ENCODE measurements at places on chromosomes 1 and 21.

DNA sequence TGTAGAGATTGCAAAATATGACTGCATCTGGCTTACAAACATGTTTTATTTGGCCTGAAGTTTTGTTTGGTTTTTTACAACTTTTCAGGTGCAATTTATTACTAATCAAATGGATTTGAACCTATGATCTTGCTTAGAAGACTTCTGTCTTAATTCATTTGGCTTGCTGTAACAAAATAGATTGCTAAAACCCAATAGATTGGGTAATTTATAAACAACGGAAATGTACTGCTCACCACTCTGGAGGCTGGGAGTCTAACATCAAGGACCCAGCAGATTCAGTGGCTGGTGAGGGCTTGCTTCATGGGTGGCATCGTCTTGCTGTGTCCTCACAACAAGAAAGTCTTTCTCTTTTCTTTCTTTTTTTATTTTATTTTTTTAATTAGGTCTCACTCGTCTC is 72.9 kb downstream of the LBR start:
- no peak for DNase-seq

GRCh38 chr1:93653656-93654055 is 28.0 kb downstream of the BCAR3 start:
- no peak for DNase-seq

- no peak for DNase-seq
These were observed 6.5 kb upstream of the CSTB start for GRCh38 chr21:43782431-43783097.

DNA sequence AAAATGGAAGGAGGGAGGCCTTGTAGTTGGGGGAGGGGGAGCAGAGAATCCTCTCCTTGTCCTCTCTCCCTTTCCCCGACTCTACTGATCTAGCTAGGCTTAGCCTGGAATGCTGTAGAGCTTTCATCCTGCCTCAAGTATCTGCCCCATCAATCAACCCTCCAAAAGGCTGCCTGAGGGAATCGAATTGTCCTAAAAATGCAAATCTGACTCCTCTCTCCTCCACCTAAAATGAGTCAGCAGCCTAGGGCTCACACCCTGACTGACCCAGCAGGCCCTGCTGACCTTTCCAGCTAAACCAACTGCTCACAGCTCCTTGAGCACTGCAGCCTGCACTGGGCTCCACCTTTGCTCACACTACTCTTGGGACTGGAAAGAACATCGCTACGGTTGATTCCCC is 2.8 kb downstream of the HPDL start:
- DNase-seq = no peak

DNA sequence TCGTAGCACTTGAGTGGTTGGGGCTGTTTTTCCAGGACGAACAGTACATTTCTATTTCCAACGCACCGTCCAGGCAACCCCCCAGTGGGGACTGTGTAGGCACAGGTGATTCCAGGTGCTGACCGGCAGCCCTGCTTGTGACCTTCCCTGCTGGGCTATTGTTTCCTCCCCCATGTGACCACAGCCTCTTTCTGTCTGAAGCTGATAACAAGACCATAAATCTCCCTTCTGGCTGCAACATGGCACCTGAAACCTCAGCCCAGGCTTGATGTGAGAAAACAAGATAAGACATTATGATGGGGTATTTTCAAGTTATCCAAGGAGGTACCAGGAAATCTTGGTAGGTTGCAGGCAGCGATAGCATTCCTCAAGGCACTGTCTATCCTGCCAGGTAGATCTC is 48.2 kb downstream of the HLX start:
- DNase-seq = no peak

DNA sequence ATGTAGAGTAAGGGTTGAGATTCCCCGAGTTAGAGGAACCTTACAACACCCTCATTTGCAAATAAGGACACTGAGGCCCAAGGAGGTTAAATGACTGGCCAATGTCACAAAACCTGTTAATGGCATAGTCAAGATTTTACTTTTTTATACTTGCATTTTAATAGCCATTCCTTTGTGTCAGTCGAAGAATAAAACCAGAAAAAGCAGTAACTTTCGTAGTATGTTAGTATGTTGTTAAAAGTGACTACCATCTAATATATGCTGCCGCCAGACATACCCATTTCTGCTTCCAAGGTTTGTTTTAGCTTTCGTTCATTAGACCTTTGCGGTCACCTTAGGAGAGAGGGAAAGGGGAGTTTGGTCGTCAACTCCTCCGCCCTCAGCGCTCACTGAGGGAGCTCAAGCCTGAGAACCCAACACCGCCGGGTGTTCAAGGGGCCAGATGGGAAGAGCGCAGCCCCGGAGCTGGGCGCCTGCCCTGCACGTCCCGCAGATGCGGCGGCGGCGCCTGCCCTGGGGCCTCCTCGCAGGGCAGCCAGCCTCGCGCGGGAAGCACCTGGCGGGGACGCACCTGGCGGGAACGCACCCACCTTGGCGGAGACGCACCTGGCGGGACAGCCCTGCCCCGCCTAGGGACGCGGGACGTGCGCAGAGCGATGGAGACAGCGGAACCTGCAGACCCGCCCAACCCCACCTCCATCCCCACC is 466 bp downstream of the VPS26C start:
- DNase-seq = no peak

- no peak for DNase-seq
These were observed 42.1 kb upstream of the ZNF496 start for GRCh38 chr1:247373721-247374141.

DNA sequence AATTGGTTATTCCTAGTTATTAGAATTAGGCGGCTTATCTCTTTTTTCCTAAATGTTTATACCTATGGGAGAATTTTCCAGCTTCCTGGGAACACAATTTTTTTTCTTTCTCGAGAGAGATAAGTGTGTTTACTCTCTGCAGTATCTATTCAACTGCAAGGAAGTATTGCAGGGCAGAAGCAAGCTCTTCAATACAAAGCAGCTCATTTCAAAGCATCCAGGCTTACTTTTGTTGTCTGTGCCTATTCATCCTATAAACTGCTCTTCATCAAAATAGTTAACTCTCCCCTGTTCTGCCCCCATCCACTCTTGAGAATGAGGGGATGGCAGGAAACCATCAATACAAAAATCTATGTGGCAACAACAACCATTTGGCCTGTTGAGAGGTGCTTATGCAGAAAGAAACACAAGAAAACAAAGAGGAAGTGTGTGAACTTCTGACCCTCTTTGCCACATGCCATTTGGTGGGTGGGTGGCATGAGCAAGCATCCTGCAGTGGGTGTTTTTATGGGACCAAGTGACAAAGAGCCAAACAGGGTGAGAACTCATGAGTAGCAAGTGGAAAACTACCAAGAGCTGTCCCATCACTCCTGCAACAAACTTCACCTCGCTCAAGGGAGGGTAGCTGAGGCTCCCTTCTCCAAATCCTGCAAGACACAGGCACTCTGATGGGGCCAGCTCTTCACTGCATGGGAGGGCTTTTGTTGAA is 50.6 kb upstream of the MRPS6 start:
- DNase-seq = no peak

DNA sequence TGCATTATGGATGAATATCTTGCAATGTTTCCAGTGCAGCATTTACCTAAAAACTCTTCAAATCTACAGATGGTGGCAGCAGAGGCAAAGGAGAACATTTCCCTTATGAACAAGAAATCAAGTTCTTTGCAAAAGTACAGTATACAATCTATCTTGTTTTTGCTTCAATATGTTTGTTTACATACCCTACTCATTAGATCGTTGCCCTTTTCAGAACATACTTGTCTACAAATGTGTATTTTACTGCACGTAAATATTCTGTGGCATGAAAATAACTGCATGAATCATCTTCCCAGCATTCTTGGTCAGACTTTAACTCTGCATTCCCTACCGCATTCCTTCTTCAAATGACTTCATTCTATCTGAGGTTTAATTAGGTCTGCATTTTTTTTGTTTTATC is 212.7 kb downstream of the ZP4 start:
- no peak for DNase-seq

- DNase-seq = no peak
These were observed 925 bp downstream of the PDE9A start for GRCh38 chr21:42654179-42654912.

DNA sequence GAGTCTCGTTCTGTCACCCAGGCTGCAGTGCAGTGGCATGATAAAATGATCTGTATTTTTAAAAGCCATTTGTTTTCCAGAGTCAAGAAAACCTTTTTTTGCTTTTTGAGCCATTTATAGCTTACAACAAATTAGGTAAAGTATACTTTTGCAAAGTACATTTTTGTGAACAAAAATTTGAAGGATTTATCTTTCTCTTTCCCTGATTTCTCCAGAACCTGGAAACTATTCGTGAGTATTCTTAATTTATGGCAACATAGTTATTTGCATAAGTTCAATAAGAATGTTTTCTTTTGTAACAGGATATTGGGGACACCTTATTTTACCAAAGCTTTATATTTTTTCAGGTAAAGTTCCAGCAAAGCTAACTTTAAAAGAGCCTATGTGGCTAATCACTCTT is 37.4 kb upstream of the SLC35F3 start:
- DNase-seq = no peak

GRCh38 chr1:89254658-89255287 is 17.9 kb downstream of the GBP5 start:
- peak; percentile 68 for DNase-seq

- no peak for DNase-seq
These were observed 13.1 kb upstream of the VAMP4 start for GRCh38 chr1:171754971-171755370.

DNA sequence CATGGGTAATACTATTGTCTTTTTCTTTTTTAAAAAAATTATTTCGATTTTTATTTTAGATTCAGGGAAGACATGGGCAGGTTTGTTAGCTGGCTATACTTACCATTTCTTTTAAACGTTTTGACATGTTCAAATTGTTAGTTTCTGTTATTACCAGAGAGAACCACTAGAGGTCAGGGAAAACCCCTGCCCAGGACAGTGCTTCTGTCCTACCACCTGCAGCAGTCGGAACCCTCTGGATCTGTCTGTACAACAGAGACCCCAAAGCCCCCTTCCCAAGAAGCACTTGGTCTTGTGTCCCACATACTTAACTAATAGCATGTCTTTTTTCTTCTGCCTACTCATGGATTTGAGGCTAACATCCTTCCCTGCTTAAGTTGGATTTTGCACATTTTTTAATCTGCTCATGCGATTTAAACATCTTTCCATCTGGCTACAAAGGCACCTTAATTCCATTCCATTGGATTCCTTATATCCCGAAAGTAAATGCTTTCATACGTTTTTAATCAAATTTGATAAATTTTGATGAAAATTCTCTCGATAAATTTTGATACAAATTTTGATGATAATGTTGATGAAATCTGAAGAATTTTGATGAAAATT is 10.0 kb upstream of the C1orf115 start:
- DNase-seq = no peak

- DNase-seq = peak; percentile 41
These were observed 2.2 kb downstream of the FBXO28 start for GRCh38 chr1:224116131-224116530.

- DNase-seq = no peak
These were observed 117.1 kb downstream of the FOXD2 start for GRCh38 chr1:47554901-47555300.

GRCh38 chr1:22625262-22625925 is 11.0 kb upstream of the C1QA start:
- no peak for DNase-seq

DNA sequence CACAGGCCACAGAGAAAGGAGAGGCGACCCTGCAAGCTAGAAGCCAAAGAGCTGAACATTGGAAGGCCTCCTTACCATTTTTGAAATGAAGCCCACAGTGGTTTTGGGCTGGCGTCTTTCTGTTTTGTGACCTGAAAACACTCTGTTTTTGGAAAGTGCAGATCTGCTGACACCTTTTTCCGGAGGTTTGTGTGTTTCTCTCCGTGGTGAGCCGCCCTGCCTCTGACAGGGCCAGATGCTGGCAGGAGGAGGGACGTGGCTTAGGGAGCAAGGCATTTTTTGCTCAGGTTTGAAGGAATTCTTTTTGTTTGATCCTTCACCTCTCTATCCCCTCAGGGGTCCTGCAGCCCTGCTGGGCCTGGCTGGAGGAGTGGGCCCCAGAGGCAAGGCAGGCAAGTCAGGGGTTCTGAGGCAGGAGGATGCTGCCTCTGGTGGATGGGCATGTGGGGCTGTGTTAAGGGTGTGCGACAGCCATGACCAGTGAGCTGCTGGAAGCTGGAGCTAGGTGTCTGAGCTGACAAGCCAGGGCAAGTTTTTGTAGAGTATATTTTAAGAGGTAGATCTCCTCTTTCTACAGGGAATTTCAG is 133.8 kb downstream of the CAMTA1 start:
- no peak for DNase-seq

DNA sequence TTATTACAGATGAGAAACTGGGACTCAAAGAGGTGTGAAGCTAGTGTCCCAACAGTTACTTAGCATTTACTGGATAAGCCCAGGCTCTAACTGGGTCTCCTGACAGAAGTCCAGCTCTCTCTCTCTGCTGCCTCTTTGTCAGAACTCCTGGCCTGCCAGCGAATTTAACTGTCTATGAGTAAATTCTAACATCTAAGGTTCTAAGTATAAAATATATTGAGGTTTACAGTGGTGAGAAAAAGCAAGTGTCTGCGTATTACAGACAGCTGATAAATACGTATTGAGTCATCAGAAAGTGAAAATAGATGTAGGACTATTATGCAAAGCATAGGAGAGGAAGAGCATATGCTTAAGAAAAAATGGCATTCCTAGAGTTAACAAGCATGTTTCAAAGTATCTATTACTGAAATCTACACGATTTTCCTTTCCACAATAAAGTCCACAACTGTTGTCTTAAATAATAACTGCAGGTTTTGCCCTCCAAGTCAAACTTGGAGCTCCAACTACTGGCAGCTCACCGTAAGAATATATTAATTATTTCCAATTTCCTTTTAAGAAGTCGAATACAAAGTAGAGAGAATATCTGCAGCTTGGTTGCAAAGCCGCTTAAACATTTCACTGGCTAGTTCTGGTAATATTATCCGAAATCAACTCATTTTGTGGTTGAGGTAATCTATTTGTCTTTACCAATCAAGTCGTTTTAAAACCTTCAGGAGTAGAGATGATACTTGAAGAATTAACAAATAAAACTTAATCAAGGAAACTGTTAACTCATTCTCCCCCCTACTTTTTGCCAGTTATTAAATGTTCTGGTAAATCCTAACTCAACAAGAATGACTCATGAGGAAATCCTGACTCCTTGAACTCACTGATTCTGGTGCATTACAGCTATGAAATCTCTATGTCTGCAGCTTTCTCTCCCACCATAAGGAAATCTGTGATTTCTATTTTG is 1.4 kb upstream of the RGS2 start:
- peak; percentile 81 for DNase-seq

GRCh38 chr1:117653732-117654492 is 48.1 kb downstream of the TENT5C start:
- peak; percentile 33 for DNase-seq

GRCh38 chr21:42653231-42654061 is at the start of gene PDE9A:
TSS of gene PDE9A (plus strand) at chr21:42653621. CDS start at chr21:42653815, 194 bp downstream.
- DNase-seq = no peak

DNA sequence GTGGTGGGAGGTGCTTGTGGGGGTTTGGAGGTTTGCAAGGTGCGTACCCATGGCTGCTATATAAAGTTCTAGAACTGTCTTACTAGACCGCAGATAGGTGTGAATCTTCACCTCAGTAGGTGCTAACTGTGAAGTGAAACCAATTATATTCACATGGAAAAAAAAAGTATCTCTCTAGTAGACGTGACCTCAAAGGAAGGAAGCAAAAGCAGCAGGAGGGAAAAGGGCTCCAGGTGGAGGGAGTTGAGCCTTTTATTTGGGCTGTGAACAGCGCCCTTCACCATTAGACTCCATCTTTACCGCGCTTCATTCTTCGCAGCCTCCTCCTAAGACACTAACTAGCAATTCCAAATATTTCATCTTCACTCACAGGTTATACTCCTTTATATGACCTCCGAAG is 129.8 kb downstream of the TBX19 start:
- no peak for DNase-seq

Data from glomerular endothelial cell (primary cell).